ENCODE measurements at places on chromosomes 4 and X.

DNA sequence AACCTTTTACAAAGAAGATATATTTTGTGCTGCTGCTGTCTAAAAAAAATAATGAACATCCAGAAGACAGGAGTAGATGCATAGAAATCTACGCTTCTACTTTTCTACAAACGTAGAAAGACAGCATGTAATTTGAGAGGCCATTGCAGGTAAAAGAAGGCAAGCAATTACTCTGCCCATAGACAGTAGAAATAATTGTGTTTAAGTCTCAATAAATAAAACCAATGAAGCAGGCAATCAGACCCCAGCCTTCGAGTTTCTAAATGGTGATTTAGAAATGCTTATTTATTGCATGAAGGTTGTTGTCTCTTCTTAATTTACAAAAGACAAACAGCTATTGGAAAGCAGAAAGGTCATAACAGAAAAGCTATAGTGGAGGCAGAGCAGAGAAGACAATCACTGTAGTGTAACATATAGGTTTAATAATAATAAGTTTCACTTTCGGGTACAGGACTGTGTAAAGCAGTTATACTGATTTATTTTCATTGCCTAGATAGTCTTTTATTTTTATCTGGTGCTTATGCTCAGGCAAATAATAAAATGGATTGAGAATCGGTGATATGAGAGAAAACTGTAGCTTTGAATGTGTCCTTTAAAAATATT, 123.0 kb upstream of the TACR3 start:
- no peak for DNase-seq

DNA sequence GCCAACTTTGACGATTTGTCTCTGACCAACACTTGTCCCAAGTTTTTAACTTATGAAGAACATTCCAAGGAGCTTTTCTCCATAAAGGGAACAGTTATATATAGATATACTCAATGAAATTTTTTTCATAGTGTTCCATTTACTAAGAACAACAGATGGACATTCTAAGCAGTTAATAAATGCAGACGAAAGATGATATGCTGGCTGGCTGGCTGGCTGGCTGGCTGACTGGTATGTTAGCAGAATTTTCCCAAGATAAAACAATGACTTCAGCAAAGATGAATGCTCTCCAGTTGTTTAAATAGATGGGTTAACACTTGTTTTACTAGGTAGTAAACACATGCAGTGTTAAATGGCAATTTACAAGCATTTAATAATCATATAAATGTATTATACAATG, 62.2 kb downstream of the SPANXN3 start:
- no peak for DNase-seq

GRCh38 chrX:63275127-63275526, 76.0 kb downstream of the SPIN4 start:
- peak; percentile 34 for DNase-seq

DNA sequence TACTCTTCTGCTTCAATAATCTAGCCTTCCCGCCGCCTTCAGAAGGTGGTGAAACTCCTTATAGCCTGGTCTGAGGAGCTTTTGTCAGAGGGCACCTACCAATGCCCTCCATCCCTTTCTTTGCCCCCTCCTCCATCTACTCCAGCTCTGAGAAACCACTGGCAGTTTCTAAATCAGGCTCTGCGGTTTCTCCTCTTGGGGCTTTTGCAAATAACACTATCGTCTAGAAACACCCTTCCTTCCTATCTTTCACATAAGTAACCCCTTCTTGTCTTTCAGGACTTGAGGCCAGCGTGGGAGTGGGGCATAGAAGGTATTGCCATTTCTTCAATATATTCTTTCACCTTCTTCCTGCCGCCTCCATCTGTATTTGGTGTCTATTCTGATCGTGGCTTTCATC, 1.2 kb upstream of the EFHC2 start:
- peak; percentile 0 for DNase-seq

DNA sequence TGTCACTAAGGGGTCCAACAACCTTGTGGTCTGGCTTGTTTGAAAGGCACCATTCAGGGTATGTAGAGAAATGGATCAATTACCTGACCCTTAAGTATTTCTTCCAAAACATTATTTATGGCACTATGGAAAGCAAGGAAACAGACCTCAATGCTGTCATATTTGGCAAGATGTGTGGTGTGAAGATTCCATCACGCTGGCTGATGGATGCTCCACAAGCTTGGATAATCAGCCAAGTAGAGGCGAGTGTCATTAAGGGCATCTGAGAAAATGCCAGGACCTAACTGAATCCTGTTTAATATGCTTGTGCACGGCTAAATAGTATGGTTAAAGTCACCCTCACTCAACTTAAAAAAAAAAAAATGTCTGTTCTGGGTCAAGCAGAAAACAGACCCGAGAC, 120.7 kb downstream of the COMMD8 start:
- DNase-seq = no peak

GRCh38 chrX:109914114-109914849, 88.6 kb upstream of the TMEM164 start:
- no peak for DNase-seq

DNA sequence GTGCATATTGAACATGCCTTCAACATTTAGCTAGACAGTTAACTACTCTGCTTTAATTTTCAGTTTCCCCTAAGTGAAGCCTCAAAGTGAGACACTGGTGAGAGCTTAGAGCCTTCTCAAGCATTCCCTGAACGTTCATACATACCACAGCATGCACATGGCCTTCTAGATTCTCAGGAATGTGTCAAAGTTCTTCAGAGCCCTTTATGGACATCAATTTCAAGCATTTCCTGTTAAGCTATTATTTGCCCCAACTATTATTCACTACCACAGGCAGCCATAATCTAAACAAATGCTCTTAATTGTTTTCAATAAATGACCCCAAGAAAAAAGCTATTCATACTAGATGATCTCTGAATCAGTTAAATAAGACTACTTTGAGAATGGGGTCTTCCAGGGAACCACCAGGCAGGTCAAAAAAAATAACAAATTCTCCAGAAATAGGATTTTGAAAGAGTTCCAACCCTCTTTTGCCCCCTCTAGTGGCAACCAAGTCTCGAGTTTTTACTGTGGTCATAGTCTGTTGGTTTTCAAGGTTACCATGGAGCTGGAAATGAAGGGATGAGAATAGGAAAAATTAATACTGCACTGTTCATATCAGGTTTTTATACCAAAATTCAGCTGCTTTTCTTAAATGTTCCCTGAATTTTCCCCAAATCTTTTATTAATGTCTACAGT, 235.4 kb downstream of the RAB28 start:
- DNase-seq = no peak

GRCh38 chr4:84862064-84862463, 104.4 kb downstream of the WDFY3 start:
- DNase-seq = no peak

GRCh38 chr4:1055721-1056590, 44.5 kb downstream of the FGFRL1 start:
- peak; percentile 47 for DNase-seq

- DNase-seq = no peak
These were observed 13.9 kb downstream of the TMSB4X start for GRCh38 chrX:12988797-12989196.

GRCh38 chr4:21656832-21657231, 291.7 kb downstream of the KCNIP4 start:
- no peak for DNase-seq

GRCh38 chrX:154714925-154715324, 36.0 kb downstream of the GAB3 start:
- DNase-seq = peak; percentile 62

DNA sequence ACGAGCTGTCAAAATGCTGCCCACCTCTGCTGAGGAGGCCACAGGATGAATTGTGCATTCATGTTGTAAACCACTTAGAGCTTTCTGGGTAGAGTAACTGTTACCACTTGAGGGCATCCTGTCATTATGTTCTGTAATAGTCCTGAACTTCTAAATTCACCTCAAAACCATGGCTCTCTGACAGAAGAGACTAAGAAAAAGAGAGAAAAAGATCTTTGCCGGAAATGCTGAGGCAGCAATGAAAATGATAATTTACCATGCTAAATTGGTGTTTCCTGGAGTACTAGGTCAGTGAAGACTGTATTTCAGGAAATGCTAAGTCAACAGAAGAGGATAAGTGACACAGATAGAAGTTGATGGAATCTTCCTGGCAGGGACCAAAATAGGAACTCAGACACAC, 942.3 kb upstream of the SLIT2 start:
- DNase-seq = no peak

DNA sequence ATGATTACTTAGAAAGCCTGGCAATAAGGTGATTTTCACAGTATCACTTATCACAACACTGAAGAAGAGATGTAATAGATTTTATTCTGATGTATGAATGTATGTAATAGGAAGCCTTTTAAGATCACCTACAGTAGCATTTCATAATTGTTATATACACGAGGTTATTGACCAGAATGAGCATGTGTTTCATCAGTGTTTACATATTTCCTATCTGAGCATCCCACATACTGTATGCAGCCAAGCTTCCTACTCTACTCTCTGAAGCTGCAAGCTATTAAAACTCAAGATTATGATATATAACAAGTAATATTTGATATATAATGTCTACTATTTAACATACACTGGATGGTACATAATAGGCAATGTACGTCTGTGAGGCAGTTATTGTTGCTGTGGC, 190.9 kb upstream of the S100G start:
- DNase-seq = no peak

GRCh38 chr4:45776146-45776545, 347.7 kb downstream of the GABRG1 start:
- no peak for DNase-seq

- DNase-seq = no peak
These were observed 9.0 kb downstream of the CC2D2A start for GRCh38 chr4:15478724-15479088.

GRCh38 chr4:11429699-11430045, 978 bp upstream of the HS3ST1 start:
- DNase-seq = no peak
